ENCODE measurements at places on chromosomes 5 and 9.
A peak's percentile ranks its signal among the peaks of the same experiment; 100 is the strongest.

GRCh38 chr9:88011005-88011766, 36.9 kb upstream of the CDK20 start:
- DNase-seq = no peak

- DNase-seq = no peak
Measured at GRCh38 chr5:147826361-147826760, 5.1 kb downstream of the SPINK1 start.

DNA sequence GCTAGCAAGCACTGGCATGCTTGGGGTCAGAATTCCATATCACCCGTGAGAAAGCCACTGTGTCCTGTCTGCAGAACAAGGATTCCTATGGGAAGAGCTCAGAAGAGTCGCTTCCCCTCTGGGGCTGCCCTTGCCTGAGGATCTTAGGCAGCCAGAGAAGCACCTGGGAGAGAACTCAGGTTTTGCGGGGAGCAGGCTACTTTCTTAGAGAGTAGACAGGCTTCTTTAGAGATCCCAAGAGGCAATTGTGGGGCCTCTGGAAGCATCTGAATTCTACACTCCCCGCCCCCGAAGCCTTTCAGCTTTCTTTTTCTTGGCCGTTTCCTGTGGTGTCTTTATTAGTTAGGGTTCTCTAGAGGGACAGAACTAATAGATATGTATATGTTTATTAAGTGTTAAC, 40.9 kb downstream of the PHF2 start:
- DNase-seq = no peak

- DNase-seq = no peak
Measured at GRCh38 chr5:146731909-146732659, 146.5 kb downstream of the PPP2R2B start.

GRCh38 chr9:38061326-38061977, 7.6 kb downstream of the SHB start:
- DNase-seq = no peak

DNA sequence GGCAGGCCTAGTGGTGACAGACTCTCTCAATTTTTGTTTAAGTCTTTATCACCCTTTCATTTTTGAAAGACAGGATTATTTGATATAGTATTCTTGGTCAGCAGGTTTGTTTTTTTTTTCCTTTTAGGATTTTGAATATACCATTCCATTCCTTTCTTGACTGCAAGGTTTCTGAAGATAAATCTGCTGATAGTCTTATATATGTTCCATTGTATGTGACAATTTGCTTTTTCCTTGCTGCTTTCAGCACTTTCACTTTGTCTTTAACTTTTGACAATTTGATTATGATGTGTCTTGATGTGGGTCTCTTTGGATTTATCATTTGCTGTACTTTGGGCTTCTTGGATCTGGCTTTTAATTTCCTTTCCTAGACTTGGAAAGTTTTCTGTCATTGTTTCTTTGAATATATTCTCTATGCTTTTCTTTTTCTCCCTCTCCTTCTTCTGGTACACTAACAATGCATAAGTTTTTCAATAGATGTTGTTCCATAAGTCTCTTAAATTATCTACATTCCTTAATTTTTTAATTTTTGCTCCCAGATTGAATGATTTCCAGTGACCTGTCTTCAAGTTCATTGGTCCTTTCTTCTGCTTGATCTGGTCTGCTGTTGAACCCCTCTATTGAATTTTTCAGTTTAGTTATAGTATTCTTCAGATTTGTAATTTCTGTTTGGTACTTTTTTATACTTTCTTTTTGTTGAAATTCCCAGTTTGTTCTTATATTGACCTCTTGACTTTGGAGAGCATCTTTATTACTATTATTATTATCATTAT, 14.6 kb upstream of the FBXW2 start:
- DNase-seq = no peak

GRCh38 chr5:127170918-127171600, 97.8 kb upstream of the C5orf63 start:
- no peak for DNase-seq

- DNase-seq = peak; percentile 30
Measured at GRCh38 chr5:170353961-170354360, 35.2 kb downstream of the KCNMB1 start.

DNA sequence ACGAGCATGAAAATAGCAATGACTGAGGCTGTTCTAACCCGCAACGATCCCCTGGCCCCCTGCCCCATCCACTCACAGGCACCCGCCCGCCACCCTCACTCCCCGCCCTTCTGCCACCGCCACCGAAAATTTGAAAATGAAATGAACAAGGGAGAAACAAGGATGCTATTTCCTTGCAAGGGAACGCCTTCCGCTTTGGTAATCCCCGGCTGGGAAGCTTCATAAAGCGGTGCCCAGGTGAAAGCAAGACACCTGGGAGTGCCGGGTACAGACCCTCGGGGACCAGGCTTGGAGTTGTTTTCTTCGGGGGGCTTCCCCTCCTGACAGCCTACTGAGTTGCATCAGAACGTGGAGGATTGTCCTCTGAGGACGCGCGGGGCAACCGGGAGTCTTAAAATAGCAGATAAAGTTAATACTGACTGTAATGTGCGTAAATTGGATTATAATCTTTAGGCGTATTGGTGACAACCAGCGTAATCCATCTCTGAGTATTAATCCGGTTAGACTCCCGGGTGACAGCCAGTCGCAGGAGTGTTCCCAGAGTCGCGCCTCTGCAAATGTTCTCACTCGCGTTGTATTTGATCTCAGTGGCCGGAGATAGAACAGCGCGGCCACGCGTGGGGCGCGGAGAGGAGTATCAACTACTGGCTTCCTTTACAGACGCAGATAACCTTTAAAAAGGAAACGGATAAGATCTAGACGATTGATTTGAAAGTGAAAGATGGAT, 885 bp upstream of the MLLT3 start:
- DNase-seq = peak; percentile 89

DNA sequence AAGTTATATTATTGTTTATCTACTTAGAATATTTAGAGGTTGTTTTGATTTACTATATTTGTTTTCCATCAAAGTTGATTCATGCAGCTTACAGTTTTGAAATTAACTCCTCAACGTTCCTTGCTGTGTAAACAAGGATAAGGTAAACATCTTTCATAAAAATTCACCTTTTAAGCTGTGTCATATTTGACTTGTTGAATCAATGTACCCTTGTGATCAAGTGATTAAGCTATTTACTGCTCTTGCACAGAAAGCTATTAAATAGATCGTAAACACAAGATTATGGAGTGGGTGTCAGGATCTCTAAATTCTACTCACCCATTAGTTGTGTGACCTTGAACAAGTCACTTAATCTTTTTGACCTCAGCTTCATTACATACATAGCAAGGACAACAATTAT, 2054.0 kb upstream of the NUDT12 start:
- DNase-seq = no peak

GRCh38 chr5:38878391-38879077, 32.7 kb downstream of the OSMR start:
- DNase-seq = no peak

- DNase-seq = no peak
Measured at GRCh38 chr5:32598997-32599549, 13.7 kb downstream of the SUB1 start.

GRCh38 chr5:141518618-141519015, 29.7 kb downstream of the PCDHGC5 start:
- DNase-seq = no peak

GRCh38 chr9:118271331-118271730, 567.1 kb downstream of the TLR4 start:
- DNase-seq = no peak

DNA sequence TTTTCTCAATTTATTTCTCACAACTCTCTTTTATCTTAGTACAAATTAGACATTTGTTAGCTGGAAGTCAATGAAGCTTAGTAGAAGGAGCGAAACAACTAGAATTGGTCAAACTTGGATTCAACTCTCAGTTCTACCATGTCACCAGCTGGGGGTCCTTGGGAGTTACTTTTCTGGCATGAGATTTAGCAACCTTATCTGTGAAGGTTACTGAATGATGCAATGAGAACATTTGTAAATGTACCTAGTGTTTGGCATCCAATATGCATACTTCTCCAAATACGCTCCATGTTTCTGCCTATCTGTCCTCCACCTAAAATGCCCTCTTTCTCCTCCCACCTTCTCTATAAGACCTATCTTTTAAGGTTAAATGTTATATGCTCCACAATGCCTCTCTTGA, 6.3 kb downstream of the HNRNPA0 start:
- no peak for DNase-seq

- DNase-seq = no peak
Measured at GRCh38 chr9:131635892-131636291, 90.6 kb downstream of the PRRT1B start.

- no peak for DNase-seq
Measured at GRCh38 chr9:27210588-27210987, 86.4 kb downstream of the EQTN start.

DNA sequence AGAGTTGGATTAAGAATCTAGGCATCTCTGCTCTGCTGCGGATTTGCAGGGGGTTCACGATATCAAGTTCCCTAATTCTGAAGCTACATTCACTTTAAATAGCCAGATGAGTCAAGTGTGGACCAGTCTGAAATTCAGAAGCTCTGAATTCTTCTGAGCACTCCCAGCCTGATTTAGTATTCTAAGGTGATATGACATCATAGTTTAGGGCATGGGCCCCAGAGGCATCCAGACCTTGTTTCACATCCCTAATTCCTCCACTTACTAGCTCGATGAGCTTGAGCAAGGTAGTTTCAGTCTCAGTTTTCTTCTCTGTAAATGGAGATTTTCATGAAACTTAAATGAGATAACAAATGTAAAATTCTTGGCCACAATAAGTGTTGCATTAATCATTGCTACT, 65.2 kb downstream of the TMEM167A start:
- DNase-seq = no peak

GRCh38 chr9:224026-224425, 9.4 kb downstream of the DOCK8 start:
- DNase-seq = no peak

DNA sequence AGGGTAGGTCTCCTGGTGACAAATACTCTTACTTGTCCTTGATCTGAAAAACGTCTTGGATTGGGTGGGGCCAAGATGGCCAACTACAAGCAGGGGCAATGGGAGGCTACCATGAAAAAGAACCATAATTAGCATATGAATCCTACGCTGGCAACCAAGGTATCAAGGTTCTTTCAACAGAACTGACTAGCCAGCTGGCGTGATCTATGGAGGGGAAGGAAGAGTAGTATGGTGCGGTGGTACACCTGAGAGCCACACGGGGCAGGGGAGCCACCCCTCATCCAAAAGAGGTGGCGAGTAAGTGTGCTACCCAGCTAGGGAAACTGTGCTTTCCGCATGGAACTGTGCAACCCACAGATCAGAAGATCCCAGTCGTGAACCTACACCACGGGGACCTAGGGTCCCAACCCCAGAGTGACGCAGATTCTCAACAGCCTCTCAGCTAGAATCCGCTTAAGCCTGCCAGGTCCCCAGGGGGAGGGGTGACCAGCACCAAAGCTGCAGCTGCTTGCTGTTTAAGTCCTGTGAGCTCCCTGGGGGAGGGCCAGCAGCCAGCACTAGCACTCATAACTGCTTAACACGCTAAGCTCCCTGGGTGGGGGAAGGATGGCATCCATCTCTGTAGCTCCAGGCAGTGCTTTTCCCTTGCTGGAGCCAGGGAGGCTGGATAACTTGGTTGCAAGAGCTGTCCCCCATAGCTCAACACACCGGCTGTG, 334.8 kb downstream of the FBXL17 start:
- no peak for DNase-seq

- DNase-seq = no peak
Measured at GRCh38 chr5:78758169-78758839, 109.7 kb upstream of the LHFPL2 start.

DNA sequence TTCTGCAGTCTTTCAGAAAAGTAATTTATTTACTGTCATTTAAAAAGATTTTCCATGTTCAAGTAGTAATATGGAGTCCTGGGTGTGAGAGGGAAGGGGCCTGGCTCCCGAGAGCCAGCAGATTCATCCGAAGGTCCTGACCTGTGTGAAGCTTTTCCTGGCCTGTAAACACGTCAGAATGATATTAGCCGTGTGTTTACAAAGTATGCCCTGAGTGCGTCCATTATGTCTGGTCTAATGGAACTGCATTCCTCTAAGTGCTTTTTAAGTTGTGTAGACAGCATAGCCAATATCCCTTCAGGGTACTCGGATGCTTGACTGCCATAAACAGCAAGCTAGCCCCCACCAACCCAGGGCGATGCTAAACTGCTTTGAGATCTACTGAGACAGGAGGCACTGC, 495.2 kb downstream of the AGTPBP1 start:
- no peak for DNase-seq

DNA sequence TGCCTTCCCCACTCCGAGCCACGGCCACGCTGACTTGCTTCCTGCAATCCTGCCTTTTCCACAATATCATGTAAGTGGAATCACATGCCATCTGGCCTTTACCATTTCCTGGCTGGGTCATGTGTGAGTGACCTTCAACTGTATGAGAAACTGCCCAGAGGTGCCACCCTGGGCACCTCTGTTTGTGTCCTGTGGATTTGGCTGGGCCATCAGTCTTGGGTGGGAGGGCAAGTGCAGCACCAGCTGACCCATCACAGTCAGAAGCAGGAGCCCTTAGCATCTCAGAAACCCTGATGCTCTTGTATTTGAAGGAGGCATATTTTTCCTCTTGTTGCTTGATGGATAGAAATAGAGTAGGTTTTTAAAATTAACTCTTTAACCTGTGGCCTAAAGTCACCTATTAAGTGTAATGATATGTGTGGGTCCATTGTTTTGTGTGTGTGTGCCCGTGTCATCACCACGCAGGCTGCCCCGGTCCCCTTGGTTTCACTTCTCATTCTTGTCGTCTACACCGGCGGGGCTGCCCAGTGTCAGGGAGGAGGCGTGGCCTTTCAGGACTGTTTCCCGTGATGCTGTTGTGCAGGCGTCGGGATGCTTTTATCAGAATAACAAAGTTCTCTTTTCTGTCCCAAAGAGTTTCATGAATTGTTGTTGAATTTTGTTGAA, 52.1 kb upstream of the CACNA1B start:
- peak; percentile 13 for DNase-seq

GRCh38 chr5:43110606-43111170, 10.0 kb upstream of the ZNF131 start:
- DNase-seq = peak; percentile 75

GRCh38 chr5:176979669-176980068, 26.9 kb downstream of the UIMC1 start:
- DNase-seq = no peak

- no peak for DNase-seq
Measured at GRCh38 chr5:140432916-140433315, 31.3 kb downstream of the ANKHD1 start.

DNA sequence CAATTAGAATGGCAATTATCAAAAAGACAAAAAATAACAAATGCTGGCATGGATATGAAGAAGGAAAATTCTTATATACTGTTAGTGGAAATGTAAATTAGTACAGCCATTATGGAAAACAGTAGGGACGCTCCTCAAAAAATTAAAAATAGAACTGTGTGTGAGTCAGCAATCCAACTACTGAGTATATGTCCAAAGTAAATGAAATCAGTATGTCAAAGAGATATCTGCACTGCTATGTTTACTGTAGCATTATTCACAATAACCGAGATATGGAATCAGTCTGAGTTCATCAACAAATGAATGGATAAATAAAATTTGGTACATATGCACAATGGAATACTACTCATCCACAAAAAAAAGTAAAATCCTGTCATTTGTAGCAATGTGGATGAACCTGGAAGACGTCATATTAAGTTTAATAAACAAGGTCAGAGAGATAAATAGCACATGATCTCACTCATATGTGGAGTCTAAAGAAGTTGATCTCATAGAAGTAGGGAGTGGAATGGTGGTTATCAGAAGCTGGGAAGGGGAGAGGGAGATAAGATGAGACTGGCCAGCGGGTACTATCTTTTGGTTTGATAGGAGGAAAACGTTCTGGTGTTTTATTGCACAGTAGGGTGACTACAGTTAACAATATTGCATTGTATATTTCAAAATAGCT, 16.6 kb upstream of the SHC3 start:
- no peak for DNase-seq

- no peak for DNase-seq
Measured at GRCh38 chr5:9295466-9295801, 250.4 kb downstream of the SEMA5A start.
